ENCODE measurements at places on chromosomes 12 and 14.

DNA sequence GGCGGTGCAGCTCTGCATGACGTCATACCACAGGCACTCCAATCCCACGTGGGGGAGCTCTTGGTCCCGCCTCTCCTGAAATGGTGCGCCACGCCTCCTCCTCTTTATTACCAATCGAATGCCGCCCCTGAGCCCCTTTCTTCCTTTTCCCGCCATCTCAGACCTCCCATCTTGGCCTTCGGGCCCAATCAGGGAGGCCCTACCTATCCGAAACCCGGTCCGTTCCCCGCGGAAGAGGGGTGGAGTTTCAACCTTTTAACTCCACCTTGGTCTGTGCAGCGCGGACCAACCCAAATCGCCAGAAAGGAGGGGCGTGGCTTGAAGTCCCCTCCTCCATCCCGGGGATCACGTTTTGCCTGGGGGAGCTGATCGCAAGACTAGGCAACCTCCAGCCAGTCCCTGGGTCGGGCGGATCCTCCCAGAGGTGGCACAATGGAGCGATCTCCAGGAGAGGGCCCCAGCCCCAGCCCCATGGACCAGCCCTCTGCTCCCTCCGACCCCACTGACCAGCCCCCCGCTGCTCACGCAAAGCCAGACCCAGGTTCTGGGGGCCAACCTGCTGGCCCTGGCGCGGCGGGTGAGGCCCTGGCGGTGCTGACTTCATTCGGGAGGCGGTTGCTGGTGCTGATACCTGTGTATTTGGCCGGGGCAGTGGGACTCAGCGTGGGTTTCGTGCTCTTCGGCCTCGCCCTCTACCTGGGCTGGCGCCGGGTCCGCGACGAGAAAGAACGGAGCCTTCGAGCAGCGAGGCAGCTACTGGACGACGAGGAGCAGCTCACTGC lies at the start of gene ESYT1:
TSS of gene ESYT1 (plus strand) at position 380 of the 782 bp plus-strand sequence. CDS start at position 433, 53 bp downstream.
- DNase-seq = peak; percentile 99

- DNase-seq = no peak
These were observed 12.6 kb upstream of the CYP46A1 start for GRCh38 chr14:99671235-99672224.

DNA sequence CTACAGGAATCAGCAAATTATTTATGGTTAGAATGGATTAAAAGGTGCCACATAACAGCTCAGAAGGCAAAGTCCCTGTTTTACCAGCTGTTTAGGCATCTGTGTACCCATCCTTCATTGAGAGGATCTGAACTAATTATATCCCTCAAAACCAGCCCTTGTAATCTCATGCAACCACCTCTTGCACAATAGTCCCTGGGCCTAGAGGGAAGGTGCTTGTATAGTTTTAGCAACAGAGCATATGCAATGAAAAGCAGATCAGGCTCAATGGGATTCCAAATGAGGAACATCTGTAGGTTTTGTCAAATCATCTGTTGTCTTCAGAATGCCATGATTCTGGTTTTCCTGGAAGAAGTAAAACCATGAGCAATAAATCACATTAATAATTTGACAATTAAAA lies 26.0 kb upstream of the GLIPR1L2 start:
- no peak for DNase-seq

DNA sequence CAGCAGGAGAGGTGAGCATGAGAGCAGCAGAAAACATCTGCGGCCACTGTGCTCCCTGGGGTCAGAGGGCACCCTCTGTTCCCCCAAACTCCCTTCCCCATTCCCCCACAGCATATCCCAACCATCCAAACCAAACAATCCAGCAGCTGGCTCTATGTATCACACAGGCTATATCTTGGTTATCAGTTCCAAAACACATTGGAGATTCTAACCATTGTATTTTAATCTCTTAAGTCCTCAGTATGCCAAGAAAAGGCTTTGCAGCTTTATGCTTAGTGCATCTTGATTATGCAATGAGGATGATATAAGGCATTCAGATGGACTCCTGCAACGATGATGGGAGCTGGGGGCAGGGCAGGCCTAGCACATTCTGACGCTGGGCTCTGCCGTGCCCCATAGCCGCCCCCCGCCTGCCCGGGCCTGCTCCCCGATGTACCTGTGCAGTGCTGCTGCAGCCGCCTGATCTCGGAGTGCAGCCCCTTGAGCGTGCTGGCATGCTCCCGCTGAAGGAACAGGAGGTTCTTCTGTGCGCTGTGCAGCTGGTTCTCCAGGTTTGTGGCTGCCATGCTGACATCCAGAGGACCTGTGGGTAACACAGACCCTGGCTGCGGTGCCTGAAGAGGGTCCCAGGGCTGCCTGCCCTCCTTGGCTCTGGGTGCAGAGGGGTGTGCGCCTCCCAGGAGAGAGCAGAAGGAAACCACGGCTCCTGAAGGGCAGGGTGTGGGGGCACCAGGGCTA lies 29.6 kb downstream of the CCDC92 start:
- no peak for DNase-seq

DNA sequence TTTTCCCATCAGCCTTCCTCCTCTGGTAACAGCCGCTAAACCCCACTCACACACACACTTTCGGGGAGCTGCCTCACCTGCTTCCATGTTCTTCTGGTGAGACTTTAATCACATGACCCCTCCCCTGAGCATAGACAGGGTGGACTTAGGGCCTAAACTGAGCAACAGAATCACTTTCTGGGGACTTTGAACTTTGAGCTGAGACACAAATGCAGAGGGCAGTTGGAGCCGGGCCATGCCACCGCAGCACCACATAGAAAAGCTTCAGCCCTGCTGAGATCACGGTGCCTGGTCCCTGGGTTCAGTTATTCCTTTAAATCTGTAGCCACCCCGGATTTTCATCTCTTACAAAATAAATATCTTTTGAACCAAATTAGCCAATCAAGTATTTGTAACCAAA lies 18.4 kb upstream of the MAP3K9 start:
- DNase-seq = no peak

GRCh38 chr14:26172396-26172795 lies 425.4 kb downstream of the NOVA1 start:
- no peak for DNase-seq

DNA sequence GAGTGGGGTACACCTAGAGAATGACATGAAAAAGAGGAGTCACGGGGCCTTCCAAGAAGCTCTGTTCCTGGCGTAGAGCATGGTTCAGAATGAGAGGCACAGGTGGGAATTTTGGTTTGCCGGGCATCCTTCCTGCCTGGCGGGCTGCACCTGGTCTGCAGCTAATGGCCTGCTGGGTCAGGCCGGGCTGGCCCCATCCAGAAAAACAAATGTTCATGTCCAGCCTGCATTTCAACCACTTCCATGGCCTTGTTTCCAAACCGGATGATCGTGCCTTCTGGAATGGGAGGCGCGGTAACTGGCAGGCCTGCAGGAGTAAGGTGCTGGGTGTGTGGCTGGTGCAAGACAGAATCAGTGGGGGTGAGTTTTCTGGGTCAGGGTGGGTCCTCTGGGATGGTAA lies 14.4 kb downstream of the TEAD4 start:
- no peak for DNase-seq

DNA sequence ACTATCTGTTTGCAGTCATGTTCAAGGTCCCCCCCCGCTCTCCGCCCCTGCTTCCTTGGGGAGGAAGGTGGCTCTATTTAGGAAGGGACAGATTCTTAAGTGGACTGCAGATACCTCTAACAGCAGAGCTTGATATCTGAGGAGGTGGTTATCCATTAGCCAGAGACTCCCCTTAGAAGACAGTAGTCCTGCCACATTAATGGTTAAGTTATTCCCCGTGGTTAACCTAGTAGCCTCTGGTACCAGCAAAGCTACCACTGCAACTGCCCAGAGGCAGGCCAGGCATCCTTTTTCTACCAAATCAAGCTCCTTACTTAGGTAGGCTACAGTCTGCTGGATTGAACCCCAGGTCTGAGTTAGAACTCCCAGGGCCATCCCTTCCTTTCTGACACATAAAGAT lies 162.1 kb upstream of the AVPR1A start:
- no peak for DNase-seq

DNA sequence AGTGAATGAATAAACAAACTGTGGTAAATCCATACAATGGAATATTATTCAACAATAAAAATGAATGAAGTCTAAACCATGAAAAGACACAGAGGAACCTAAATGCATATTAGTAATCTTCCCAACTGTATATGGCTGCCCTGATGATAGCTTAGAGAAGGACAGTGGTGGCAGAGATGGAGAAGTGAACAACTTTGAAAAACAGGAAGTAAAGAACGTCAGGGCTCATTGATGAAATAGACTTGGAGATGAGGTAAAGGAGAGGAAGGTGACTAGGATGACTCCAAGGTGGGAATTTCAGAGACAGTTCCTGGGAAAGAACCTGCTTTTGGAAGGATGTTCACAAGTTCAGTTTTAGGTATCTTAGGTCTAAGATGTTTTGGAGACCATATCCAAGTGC lies 36.3 kb upstream of the NT5DC3 start:
- DNase-seq = no peak

DNA sequence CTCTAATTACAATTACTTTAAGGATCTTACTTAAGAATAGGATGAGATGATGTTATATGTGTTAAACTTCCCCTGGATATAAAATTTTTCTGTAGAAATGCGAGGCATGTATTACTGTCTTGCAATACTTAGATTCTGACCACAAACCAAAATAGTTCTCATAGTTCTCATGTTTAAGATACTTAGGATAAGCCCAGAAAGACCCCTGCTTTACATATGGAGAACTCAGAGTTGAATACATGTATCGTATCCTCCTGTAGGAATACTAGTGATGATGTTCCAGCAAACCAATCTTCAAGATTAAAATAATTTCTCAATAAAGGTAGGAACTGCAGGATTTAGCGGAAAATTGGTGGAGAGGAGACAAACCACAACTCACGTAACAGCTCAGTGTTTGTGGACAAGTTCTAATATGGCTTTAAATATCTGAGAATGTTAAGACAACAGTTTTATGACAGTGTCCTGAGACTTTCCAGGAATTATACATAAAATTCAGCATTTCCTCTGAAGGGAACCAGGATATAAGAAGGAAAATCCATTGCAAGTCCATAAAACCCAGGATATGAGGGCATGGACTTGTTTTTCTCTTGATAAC lies 114.7 kb upstream of the CRY1 start:
- no peak for DNase-seq

- DNase-seq = no peak
These were observed 17.8 kb downstream of the POMT2 start for GRCh38 chr14:77302926-77303325.

GRCh38 chr12:49868449-49868848 lies 25.5 kb upstream of the BCDIN3D start:
- no peak for DNase-seq

DNA sequence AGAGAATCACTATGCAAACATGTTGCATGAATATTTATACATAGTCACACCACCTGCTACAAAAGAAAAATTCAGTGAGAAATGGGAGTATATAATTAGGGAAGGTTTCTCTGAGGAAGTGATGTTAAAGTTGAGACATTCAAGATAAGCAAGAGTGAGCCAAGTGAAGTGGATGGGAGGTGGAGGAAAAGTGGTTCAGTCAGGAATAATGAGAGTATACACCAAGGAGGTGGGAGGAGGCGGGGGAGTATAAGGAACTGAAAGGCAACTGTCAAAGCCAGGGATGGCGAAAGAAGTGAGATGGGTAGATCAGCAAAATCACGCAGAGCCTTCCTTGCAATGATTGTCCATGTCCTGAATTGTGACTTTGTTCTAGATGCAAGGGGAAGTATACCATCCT lies 33.7 kb downstream of the PRKD1 start:
- DNase-seq = no peak

GRCh38 chr12:54261815-54262402 lies 18.0 kb downstream of the CBX5 start:
- no peak for DNase-seq

GRCh38 chr12:87943023-87943422 lies 86.2 kb downstream of the C12orf50 start:
- no peak for DNase-seq

- no peak for DNase-seq
These were observed 139.4 kb upstream of the CPNE8 start for GRCh38 chr12:39044754-39045153.

DNA sequence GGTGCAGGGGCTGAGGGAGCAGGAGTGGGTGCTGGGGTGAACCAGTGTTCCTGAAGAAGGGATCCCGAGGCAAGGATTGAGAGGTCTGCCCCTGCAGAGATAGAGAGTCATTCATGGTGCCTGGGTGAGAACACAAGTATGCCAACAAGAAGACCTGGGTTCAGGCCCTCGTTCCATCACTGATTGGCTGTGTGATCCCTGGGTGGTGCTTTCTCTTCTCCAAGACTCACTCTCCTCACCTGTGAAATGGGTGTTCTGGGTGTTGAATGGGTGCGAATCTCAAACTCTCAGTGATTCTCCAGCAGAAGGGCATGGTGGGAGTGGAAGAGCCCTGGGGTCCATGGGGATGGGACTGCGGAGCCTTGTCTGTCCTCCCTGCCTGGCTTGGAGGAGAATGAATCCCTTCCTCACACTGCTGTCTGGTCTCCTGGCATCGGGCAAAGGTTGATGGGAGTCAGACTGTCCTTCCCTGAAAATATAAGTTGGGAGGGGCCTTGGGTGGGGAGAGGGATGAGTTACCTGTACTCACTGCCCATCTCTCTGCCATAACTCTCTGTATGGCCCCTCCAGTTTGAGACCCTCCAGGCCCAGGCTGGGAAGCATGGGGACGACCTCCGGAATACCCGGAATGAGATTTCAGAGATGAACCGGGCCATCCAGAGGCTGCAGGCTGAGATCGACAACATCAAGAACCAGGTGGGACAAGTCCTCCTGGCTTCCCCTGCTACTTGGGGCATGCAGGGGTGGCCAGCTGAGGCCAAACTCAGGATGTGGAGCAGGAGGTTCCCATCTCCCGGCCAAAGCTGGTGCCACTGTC lies 9.6 kb downstream of the KRT7 start:
- no peak for DNase-seq

- DNase-seq = no peak
These were observed 13.1 kb downstream of the DYNC1H1 start for GRCh38 chr14:101977311-101978071.

DNA sequence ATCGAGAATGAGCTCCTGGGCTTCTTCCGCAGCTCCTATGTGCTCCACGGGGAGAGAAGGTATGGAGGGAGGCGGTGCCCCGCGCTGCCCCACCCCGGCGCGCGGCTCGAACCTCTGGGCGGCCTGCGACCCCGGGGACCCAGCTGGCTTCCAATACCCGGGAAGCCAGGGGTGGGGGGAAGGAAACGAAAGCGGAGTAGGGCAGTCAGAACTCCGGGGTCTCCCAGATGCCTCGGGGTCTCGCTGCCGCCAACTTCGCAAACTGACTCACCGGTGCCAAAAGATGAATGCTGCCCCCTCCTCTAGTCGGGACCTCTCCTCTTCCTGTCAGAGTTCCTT lies 1.3 kb downstream of the TRHDE start:
- DNase-seq = no peak

DNA sequence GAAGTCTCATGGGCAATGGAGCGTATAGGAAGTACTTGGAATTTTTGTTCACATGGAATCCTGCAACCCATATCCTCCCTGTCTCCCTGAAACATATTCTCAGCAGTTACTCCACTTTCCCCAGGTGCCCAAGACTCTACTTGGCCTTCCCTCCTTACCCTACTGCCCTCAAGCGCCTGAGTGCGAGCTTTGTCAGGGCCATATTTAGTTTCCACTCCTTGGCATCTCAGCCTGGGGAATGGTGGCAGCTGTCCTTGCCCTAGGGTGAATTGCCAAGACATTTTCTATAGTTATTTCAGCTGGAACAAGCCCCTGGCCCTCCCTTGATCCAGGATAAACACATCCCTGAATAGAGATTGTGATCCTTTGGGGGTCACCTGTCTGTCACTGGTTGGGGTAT lies 569.3 kb upstream of the LRFN5 start:
- DNase-seq = no peak

GRCh38 chr12:105590571-105590970 lies 260.1 kb downstream of the C12orf75 start:
- no peak for DNase-seq

Measured in NCI-H526 (cell line).